ENCODE measurements at places on chromosomes 2 and 18. TPM values are rescaled to one million over a fixed set of nuclear protein-coding genes. Genes with fewer than 3 reads are reported as not detected.

DNA sequence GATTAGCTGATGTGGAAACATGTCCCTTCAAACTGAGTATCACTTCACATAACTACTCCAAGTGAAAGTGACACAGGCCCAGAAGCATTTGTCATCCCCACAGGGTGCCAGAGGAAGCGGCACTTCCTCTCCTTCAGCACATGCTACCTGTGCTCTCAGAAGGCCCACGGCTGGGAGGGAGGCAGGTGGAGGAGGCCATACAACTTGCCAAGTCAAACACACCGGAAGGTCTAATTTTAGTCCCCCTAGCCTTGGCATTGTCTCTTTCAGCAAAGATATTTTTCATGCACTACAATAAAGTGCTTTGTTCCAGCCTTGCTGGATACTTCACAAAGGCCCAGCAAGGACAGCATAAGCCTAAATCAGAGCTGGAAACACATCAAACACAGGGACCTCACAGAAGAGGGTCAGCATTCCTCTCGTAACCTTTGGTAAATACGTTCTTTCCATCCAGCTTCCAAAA lies 38.0 kb downstream of the VSNL1 start:
- no peak for DNase-seq

GRCh38 chr2:148201075-148202004 lies 180.4 kb downstream of the MBD5 start:
- peak; percentile 60 for DNase-seq

- no peak for DNase-seq
Observed at GRCh38 chr2:134258684-134259388, 5.0 kb downstream of the MGAT5 start.

GRCh38 chr2:15850534-15850933 lies 89.8 kb upstream of the MYCN start:
- DNase-seq: no peak

DNA sequence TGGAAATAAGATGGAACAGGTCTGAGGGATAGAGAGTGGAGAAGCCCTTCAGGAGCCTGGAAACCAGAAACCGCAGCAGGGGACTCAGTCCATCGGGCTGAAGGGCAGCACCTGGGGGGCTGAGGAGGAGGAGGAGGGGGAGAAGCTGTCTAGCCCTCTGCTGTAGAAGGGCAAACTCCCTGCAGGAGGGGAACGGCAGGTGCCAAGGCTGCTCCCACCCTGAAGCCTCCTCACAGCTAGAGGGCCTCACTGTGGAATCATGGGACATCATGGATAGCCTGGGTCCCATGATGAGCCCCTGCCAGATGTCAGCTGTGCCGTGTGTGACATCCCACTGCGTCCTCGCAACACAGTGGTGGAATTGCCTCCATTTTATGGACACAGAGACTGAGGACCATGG lies 435 bp downstream of the MYO7B start:
- no peak for DNase-seq

DNA sequence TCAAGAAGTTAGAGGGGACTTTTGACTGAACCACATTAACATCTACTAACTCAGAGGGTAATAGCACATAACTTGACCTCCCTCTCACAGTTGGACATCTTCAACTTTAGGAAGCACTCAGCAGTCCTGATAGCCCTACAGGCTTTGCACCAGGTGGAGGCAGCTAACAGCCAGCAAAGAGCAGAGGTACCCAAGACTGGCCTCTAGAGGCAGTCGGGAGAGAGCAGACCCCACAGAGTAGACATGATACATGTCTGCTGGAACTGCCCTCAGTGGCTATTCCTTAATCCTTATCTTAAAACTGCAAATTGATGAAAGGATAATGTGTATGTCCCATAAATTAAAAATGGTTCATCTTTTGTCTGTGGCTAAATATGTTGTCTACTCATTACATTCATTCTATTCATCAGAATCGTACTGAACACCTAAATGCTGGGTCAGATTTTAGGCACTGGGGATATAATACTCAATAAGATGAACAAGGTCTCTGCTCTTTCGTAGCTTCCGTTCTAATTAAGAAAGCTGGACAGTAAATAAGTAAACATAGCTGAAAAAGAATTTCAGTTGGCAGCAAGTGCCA lies 49.8 kb downstream of the CAB39 start:
- DNase-seq: peak; percentile 43

DNA sequence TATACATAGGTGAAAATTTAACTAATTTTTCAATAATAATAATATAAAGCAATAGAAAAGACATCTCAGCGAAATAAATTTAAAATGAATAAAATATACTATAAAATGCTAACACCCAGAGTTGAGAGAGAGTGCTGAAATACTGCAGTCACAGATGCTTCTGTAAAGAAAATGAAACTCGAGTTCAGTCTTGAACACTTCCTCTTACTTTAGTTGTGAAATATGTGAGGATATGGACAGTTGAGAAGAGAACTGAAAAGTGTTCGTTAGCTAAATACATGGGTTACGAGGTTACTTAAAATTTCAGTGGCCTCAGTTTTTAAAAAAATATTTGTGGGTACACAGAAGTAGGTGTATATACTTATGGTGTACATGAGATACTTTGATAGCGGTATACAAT lies 106.8 kb downstream of the DNAH7 start:
- no peak for DNase-seq

- no peak for DNase-seq
Observed at GRCh38 chr2:201057715-201058248, 13.7 kb downstream of the HYCC2 start.

Gene MALT1
- 8.5 TPM for total RNA-seq

Gene PLEK
- not detected for total RNA-seq

All from glutamatergic neuron (in vitro differentiated cells).